ENCODE measurements at places on chromosomes 5 and 9.

GRCh38 chr9:131692612-131693562 lies 47.0 kb downstream of the RAPGEF1 start:
- no peak for DNase-seq

GRCh38 chr9:129436751-129437625 lies 183.9 kb downstream of the C9orf50 start:
- peak; percentile 65 for DNase-seq

GRCh38 chr5:88727705-88728313 lies 155.2 kb downstream of the MEF2C start:
- DNase-seq, result no peak

GRCh38 chr5:156715287-156715686 lies 134.8 kb upstream of the PPP1R2B start:
- DNase-seq, result no peak

GRCh38 chr9:125630436-125630835 lies 76.6 kb downstream of the MAPKAP1 start:
- no peak for DNase-seq

DNA sequence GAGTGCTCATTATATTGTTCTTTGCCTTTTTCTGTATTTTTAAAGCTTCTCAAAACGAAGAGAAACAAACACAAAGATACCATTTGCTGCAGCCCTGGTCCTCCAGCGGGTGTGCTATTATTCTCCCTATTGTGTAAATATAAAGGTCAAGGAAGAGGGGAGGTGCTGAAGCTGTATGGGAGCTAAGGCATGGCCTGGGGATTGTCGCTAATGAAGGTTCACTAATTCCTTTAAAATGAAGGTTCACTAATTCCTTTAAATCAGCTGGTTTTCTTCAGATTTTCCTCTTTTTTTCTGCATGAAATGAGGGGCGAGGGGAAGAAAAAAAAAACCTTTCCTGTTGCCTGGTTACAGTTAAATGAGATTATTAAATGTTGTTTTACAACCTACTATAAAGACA lies 74.5 kb upstream of the MAP1B start:
- no peak for DNase-seq

DNA sequence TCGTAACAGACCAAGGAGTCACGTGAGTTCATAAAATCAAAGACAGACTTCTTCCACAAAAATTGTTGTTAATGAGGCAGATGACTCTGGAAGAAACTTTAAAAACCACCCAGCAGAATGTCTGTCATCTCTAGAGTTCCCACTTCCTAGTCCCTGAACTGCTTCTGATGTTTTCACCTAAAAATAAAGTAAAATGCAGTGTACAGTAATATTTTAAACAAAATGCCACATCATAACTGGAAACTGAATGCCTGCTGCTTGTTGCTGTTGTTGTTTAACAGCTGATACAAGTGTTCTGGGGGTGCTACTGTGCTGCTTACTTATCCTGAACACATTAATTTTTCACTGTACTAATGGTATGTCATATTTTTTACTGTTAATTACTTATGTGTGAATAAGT lies 577.2 kb downstream of the MTRR start:
- no peak for DNase-seq

GRCh38 chr5:122102825-122103224 lies 24.8 kb upstream of the LOX start:
- no peak for DNase-seq

DNA sequence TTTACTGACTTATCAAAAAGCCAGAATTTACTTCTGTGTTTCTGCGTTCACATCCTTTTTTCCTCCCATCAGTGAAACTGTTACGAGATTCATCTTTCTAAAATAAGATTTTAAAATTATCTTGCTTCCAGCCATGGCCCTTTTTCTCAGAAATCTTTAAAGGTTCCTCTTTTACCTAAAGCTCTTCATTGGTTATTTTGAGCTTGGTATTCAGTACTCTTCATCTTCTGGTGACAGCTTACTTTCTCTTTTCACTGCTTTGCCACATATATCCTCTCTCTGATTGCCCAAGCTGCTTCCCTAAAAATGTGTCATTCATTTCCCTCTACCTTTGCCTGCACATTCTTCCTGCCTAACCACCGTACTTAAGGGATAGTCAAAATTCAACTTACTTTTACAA lies 32.3 kb downstream of the TGFBR1 start:
- no peak for DNase-seq

DNA sequence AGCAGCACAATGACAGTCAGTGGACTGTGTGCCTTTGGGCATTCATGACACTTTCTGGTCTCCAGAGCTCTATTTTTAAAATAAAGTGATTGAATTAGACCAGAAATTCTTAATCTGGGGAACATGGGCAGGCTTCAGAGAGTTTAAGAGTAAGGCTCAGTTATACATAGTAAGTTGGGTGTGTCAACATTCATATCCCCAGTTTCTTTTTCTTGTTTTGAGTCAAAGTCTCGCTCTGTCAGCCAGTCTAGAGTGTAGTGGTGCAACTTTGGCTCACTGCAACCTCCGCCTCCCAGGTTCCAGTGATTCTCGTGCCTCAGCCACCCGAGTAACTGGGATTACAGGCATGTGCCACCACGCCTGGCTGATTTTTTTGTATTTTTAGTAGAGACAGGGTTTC lies 13.7 kb upstream of the KIF4B start:
- DNase-seq, result no peak

DNA sequence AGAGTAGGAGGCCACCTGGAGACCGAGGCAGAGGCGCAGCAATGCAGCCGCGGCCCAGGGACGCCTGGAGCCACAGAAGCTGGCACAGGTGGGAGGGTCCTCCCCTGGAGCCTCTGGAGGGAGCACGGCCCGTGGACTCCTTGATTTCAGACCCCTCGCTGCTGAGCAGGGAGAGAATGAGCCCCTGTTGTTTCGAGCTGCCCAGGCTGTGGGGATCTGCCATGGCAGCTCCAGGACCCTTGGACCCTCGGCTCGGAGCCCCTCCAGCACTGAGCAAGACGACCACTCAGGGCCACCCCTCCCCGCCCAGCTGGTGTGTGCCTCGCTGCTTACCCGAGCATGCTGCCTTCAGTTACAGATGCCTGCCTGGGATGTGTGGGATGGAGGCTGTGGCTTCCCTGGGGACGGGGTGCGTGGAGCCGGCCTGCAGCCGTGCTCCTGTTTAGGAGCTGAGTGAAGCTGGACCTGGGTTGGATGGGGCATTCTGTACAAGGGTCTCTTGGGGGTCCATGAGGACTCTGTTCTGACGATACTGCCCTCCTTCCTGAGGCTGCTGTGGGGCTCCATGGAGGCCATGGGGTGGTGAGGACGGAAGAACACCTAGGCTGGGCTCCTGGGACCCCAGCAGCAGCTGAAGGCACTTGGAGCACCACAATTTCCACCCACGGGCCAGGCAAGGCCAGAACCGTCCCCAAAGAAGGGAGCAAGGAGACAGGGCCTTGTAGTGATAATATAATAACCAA lies 115.1 kb upstream of the LPCAT1 start:
- no peak for DNase-seq

DNA sequence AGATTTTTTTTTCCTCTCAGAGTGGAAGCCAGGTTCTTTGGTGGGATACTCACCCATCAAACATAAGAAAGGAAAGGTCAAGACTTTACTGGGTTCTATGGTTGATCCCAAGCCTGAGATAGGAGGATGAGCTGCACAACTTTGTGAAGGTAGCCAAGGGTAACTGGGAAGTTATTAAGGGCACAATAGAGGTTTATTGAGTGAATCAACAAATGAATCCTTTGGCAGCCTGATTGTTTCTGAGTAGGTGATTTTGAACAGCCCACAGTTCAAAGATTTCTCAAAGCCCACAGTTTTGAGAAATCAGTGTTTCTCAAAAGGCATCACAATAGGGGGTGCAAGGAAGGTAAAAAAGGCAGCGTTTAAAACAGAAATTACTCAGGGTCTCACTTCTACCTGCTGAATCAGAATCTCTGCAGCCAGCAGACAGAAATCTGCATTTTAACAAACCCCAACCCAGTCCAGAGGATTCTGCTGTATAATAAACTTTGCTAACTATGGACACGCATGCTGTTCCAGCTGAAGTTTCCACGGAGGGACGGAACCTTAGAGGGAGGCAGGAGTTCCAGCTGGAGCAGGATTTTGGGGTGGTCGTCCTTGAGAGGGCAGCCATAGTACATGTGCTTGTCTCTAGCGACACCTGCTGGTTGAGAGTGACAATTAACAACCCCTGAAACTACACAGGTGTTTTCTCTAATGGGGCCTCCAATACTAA lies 32.7 kb upstream of the FSD1L start:
- DNase-seq, result peak; percentile 68

GRCh38 chr5:81192373-81192750 lies 40.8 kb upstream of the CKMT2 start:
- DNase-seq, result no peak

DNA sequence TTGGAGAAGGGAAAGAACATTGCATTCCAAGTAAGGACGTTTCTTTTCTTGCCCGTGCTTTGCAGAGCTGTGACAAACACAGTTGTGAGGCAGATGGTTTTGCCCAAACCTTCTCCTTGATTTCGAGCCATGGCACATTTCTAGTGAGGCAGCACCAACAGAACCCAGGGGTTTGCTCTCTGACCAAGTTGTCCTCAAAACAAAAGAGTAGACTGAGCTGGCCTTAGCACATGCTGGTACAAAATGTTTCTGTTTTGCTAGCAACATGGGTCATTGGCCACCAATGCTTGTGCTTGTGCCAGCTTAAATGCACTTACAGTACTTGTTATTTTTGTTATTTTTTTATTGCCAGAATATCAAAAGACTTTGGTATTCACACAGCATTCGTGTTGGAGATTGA lies 328.8 kb downstream of the GADD45G start:
- no peak for DNase-seq

DNA sequence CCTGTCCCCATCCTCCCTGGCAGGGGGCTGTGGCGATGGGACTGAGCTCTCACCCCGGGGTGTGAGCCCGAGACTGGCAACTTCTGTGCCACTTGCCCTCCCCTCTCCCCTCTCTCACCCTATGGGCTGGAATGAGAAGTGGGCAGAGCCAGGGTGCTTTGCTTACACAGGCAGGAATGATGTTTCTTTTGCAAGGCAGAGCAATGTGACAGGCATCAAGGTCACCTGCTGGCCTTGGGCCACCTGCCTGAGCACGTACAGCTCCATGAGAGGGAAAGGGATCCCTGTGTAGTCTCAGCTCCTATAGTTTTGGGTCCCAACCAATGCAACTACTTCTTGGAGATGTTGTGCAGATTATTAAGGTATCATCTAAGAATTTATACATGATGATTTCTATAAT lies 252.8 kb upstream of the DAP start:
- DNase-seq, result no peak

- DNase-seq, result no peak
These were observed 52.1 kb upstream of the CCNG1 start for GRCh38 chr5:163385271-163385670.

DNA sequence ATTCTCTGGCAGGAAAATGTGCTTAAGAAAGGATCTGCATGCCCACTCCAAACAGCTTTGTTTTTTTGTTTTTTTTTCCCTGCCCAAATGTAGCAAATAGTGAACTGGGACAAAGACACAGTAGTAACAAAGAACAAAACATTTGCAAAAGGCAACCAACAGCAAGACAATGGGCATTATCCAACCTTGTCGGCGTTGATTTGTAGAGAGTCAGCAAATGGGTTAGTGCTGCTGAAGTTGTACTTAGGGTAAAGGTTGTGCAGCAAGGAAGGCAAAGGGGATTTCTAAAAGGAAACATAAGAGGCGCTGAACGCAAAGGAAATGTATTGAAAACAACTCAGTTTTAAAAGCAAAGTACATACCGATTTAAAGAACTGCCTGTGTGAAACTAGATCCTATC lies 136.2 kb downstream of the MPDZ start:
- DNase-seq, result peak; percentile 6

DNA sequence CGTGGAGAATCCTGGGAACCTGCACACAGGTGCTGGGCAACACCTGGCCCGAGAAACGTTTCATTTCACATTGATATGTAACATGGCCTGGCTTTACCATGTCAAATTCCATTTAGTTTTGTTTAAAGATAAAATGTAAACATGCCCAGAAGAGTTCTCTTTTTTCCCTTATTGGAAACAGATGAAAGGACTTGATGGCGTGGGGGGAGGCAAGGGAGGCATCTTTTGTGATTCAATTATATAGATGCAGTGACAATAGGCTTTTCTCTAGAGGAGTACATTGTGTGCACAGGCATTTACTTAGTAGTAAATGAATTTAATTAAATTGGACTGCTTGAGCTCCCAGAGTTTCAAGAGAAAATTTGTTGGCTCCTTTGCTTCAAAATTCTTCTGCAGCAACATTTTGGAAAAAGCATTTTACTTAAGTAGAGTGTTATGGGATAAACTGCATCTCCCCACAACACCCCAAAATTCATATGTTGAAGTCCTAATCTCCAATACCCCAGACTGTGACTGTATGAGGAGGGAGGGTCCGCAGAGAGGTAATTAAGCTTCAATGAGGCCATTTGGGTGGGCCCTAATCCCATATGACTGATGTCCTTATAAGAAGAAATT lies 254.3 kb upstream of the NFIL3 start:
- no peak for DNase-seq

DNA sequence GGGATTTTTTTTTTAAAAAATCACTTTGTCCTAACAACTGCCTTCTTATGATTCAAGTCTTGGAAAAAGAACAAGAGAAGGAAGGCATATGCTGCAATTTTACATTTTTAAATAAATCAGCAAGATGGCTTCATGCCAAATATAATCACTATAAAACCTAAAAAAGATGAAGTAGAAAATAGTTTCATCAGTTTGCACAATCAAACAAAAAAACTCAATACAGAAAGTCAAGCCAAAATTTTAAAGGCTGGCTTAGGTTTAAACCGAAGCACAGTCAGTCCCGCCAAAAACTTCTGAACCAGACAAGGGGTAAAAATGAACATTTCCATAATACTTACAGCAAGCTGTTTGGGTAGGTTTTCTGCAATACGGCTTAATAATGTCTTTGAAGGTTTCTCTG lies 57.3 kb downstream of the ZFR start:
- DNase-seq, result no peak

- DNase-seq, result no peak
These were observed 73.2 kb downstream of the TRIO start for GRCh38 chr5:14216372-14216771.

DNA sequence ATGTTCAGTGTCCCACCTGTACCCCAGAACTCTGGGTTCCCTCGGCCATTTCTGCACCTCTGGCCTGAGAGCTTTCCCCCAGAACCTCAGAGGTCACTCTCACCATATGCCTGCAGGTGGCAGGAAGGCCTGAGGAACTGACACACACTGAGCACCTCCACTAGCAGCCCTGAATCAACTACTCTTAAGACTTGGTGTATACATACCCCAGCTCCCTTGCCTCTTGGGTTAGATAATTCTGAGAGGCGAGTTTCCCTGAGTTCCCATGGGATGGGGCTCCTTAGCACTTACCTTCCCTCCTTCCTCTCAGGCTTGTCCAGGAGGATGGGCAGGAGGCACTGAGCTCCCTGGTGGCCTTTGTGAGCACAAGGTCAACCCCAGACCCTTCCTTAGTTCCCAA lies 86.1 kb downstream of the HSD17B3 start:
- DNase-seq, result no peak

All from ELF-1 (cell line).